ENCODE measurements at places on chromosomes 1 and 21.

- DNase-seq, result no peak
Measured at GRCh38 chr1:4071653-4072052, 171.6 kb upstream of the C1orf174 start.

DNA sequence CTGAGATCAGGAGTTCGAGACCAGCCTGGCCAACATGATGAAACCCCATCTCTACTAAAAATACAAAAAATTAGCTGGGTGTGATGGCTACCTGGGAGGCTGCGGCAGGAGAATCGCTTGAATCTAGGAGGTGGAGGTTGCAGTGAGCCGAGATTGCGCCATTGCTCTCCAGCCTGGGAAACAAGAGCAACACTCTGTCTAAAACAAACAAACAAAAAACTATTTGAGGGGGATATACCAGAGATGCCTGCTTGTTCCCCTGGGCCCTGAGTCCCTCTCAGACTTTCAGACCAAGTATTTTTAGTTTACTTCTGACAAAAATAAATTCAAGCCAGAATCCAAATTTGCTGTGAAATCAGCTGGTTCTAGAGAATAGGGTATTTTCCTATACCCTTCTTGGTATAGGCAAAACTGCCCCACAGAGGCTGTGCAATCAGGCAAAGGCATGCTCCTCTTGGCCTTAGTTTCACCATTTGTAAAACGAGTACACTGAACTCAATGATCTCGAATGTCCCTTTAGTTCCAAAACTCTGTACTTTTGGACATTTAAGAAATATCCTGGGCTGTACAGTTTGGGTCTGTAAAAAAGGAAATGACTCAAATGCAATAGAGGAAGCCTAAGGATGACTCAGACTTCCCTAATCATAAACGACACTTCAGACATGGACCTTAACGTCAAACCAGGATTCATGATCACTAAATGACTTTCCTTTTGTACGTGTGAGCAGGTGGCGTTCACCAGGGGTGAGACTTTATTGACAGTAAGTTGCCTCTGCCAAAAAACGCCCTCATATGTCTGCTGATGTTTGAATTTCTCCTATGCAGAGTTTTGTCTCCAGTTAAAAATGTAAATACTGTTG lies 16.1 kb downstream of the ENSA start:
- peak; percentile 17 for DNase-seq

DNA sequence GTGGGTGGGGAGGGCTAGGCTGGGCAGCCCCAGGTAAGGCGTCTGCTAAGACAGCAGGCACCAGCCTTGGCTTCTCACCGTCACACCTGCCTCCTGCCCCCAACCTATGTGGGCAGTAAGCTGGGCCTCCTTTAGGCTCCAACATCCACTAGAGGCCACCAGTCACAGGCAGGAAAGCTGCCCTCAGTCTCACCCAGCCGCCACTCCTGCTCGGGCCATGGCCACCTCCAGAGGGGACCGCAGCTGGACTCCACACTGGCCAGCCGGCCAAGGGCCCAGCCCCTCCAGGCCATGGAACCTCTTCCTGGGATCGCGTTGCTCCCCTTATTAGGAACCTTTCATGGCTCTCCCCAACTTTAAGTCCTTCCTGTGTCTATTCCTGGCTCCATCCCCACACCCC lies 74.5 kb downstream of the MRPL37 start:
- no peak for DNase-seq

DNA sequence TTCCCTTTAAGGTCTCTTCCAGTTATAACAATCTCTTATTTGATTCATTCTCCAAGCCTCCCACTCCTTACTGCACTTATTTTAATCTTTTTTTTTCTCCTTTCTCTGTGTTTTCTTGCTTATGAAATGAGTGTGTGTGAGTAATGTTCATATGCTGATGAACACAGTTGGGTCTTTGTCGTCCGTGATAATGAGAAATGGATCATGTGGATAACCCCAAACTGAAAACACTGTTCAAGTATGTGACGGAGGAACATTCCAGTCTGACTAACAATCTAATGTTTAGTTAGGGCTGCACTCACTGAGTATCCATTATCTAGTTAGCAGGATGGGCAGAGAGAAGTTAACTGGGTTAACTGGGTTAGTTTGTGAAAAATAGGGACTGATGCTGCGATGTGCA lies 253.1 kb upstream of the DUSP10 start:
- DNase-seq, result no peak

- DNase-seq, result no peak
Measured at GRCh38 chr1:226046240-226046639, 16.3 kb upstream of the H3-3A start.
